ENCODE measurements at places on chromosomes 3 and 15.

GRCh38 chr3:129004639-129005295 lies 3.7 kb downstream of the EFCC1 start:
- DNase-seq = no peak

- DNase-seq = no peak
Measured at GRCh38 chr3:23169551-23169950, 33.6 kb upstream of the UBE2E2 start.

DNA sequence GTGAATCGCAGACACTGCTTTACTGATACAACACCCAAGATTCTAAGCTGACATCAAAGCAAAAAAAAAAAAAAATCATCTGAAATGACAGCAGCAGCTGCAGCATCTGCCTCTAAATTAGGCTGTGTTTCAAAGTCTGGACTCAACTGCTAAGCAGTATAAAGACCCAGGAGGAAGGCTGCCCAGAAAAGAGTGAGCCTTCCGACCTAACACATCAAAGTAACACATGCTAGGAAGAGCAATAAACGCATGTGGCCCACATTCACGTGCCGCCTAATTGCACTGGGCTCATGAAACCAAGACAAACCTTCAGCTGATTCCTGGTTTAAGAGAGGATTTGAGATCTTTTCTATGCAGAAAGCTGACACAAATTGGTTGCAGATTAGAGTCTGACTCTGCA lies 317.1 kb downstream of the ZIC4 start:
- no peak for DNase-seq

DNA sequence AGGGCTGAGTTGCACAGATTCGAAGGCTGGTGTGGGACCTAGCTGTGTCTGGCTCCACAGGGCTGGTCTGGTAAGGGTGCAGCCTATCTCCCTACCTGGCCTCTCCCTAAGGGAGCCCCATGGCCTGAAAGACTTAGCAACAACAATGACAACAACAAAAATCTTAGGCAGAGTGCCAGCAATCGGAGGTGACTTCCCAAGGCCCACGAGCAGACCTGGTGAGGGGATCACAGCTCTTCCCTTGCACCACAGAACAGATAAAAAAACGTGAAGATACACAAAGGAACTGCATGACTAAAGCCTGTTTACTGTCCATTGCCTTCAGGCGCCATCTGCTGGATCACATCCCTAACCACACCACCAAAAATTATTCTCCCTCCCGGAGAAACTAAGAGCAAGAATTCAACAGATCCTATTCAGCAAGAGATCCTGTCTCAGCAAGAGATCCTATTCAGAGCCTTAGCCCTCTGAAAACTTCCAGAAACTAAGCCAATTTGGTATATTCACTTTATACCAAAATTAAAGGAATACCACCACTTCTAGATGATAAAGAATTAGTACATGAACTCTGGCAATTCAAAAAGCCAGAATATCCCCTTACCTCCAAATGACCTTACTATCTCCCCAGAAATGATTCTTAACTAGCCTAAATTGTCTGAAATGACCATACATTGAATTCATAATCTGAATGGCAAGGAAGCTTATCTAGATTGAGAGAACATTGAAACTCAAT lies 24.1 kb upstream of the OR5K4 start:
- DNase-seq = no peak

DNA sequence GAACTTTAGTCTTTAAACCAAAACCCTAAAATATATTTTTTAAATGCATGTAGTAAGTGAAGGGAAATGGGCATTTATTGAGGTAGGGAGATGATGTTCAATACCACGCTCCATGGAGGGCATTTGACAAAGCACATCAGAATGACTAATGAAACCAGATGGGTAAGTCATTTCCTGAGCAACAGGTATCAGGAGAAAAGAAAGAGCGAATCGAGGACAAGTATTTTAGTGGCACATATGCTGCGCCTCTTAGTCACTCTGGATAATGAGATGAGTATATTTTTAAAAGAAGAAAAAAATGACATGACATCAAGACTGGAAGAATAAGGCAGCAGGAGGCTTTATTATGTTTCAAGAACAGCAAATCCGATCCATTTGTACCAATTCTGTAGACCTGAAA lies 129.0 kb upstream of the ARHGEF3 start:
- DNase-seq = no peak

DNA sequence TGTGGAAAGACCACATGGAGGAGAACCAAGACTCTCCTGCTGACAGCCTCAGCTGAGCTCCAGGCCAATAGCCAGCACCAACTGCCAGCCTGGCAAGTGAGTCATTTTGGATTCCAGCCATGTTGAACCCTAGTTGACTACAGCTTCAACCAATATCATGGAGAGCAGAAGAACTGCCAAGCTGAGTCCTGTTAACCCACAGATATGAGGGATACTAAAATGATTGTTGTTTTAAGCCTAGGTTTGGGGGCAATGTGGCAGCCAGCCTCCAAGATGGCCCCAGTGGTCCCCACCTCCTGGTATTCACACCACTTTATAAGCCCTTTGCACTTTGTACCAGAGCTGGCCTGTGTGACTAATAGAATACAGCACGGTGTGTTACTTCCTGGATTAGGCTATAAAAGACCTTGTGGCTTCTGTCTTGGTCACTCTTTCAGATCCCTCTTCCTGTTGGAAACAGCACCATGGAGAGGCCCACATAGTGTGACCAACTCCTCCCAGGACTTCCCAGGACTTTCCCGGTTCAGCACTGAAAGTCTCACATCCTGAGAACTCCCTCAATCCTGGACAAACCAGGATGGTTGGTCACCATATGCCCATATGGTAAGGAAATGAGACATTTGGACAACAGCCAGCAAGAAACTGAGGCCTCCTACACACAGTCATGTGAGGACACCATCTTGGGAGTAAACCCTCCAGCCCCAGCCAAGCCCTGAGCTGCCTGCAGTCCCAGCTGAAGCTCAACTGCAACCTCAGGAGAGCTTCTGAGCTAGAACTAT lies 32.4 kb upstream of the CDV3 start:
- DNase-seq = peak; percentile 29

GRCh38 chr15:80404057-80404760 lies at the start of gene ARNT2:
TSS of gene ARNT2 (plus strand) at chr15:80404382. CDS start at chr15:80404516, 134 bp downstream.
- peak; percentile 26 for DNase-seq

DNA sequence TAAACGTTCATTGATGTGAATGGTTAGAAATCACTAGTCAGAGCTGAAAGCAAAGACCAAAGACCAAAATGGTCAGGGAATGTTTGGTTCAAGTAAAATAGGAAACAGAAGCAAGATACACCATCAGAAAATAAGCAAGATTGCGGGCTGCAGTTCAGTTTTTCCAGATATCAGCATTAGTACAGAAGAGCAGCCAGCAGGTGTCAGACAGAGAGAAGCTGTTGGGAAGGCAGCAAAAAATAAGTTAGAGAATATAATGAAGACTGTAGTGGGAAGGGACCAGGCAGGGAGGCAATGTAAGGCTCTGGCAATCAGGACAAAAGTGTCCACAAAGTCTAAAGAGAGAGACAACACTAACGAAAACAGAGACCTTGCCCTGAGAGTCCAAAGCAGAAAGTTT lies 639.4 kb upstream of the NAALADL2 start:
- no peak for DNase-seq

DNA sequence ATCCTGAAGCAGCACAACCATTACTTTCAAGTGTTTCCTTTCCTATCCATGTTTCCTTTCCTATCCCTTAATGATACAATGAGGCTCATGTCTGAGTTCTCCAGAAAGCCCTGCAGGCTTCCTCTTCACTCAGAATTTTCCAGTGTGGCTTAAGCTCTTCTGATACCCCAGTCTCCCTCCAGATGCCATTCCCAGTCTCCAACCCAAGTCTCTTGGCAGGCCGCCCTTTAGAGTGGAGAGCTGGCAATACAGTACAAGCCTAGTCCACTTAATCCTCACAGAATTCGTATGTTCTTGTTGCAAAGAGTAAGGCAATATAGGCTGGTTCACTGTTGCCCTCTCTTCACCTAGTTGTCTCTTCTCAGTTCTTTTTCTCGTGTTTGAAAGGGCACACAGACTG lies 503.9 kb upstream of the MDFIC2 start:
- DNase-seq = no peak

DNA sequence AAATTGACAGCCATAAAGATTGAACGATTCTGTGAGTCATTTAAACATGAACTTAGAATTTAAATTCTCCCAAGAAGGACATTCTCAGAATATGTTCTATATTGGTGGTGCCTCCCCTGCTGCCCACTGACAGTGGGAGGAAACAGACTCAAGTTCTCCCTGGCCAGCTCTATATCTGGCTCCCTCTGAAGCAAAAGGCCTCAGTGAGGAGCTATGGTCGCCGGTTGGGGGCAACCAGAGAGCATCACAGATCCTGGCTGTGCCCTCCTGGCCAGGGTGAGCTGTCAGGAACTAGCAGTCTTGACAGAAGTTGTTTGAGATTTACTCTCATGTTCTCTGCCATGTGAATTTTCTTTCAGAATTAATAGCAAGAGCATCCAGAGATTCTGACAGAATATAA lies 285.5 kb downstream of the NTRK3 start:
- DNase-seq = no peak

- no peak for DNase-seq
Measured at GRCh38 chr3:112111785-112112402, 21.2 kb downstream of the GCSAM start.

- DNase-seq = no peak
Measured at GRCh38 chr3:185760088-185760487, 64.8 kb downstream of the IGF2BP2 start.

DNA sequence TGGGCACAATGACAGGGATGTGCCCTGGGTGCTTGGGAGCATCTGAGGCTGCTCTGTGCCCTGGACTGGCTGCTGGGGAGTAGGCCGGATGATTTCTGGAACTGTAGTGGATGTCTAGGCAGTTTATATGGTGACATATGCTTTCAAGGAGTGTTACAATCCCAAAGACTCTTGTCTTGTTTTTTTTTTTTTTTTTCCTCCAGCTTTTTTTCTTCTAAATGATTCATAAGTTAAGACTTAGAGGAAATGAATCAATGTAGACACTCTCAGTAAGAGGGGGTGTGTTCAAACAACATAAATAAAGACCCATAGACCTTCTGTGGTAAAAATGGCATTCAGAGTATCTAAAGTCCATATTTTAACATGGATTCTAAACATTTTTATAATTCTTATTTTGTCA lies 706.1 kb upstream of the GOLIM4 start:
- no peak for DNase-seq

- DNase-seq = no peak
Measured at GRCh38 chr15:73231661-73232419, 136.9 kb downstream of the HCN4 start.

- no peak for DNase-seq
Measured at GRCh38 chr3:70811880-70812279, 499.4 kb upstream of the MDFIC2 start.

GRCh38 chr15:74222240-74223119 lies 13.6 kb upstream of the CCDC33 start:
- no peak for DNase-seq

GRCh38 chr15:100001405-100001804 lies 268.2 kb upstream of the LYSMD4 start:
- no peak for DNase-seq

- DNase-seq = no peak
Measured at GRCh38 chr15:41017066-41017735, 63.9 kb downstream of the CHAC1 start.

DNA sequence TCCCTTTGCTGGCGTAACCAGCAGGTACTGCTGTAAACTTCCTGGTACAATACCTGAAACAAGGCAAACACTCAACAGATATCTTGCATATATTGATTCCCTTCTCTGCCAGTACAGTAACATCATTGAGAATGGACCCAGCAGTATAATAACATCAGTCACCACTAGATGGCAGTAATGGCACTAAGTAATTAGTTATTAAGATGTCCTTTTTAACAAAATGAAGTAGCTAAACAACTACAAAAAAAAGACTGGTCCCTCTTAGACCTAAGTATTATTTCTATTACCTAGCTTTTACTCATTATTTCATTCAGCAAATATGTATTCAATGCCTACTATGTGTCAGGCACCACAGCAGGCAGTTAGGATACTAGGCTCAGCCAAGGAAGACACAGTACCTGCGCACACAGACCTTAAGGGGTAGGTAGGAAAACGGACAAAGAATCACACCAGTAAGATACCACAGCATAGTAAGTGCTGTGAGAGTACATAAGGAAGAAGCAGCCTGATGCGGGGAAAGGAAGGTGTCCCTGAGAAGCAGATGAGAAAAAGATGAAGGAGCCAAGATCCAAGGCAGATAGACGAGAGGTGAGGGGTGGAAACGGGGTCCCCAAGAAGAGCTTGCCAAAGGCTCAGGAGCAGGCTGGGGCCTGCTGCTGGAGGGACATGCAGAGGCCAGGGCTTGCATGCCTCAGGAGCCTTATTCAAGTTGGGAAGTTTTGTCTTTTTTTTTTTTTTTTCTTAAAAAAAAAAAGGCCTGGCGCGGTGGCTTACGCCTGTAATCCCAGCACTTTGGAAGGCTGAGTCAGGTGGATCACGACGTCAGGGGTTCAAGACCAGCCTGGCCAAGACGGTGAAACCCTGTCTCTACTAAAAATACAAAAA lies 102.7 kb upstream of the CHD2 start:
- no peak for DNase-seq

DNA sequence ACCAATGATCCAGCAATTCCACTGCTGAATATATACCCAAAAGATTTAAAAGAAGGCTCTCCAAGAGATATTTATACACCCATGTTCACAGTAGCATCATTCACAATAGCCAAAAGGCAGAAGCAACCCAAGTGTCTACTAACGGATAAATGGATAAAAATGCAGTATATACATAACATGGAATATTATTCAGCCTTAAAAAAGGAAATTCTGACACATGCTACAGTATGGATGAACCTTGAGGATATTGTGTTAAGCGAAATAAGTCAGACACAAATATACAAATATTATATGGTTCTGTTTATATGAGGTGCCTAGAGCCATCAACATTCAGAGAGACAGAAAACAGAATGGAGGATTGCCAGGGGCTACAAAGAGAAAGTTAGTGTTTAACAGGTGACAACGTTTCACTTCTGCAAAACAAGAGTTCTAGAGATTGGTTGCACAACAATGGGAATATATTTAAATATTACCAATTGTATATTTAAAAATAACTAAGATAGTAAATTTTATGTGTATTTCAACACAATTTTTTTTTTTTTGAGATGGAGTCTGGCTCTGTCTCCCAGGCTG lies 69.4 kb downstream of the STAG1 start:
- no peak for DNase-seq

DNA sequence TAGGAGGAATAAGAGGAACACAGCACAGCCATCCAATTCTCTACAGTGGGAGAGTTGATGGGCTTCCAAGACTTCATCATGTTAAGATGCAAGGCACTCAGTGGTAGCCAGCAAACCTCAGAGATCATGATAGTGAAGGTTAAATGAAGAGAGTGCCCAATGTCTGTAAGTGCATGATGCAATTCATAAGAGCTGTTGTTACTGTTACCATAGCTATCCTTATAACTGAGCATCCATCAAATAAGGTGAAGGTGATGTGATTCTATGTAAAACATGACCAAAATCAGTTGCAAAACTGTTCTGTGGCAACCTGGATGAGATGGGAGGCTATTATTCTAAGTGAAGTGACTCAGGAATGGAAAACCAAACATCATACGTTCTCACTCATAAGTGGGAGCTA lies 289.7 kb downstream of the MAGI1 start:
- no peak for DNase-seq

DNA sequence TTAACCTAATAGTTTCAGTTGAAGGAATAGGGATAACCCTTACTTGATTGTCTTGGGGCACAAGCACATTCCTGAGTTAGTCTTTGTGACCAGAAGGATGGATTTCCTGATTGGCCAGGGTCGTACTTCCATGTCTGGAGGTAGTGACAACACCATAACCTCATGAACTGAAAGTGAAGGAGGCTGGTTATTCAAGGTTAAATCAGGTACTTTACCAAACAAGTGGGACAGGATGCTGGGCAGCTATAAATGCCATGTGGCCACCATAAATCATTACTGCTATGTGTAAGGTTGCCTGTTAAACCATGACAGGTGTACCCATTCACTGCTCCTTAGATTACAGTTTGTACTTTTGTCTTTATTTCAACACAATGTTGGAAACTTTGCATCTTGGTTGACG lies 128.3 kb upstream of the SAMMSON start:
- DNase-seq = no peak
